NCI-H187 (cell line): ENCODE measurements at places on chromosomes 1 and 21.

DNA sequence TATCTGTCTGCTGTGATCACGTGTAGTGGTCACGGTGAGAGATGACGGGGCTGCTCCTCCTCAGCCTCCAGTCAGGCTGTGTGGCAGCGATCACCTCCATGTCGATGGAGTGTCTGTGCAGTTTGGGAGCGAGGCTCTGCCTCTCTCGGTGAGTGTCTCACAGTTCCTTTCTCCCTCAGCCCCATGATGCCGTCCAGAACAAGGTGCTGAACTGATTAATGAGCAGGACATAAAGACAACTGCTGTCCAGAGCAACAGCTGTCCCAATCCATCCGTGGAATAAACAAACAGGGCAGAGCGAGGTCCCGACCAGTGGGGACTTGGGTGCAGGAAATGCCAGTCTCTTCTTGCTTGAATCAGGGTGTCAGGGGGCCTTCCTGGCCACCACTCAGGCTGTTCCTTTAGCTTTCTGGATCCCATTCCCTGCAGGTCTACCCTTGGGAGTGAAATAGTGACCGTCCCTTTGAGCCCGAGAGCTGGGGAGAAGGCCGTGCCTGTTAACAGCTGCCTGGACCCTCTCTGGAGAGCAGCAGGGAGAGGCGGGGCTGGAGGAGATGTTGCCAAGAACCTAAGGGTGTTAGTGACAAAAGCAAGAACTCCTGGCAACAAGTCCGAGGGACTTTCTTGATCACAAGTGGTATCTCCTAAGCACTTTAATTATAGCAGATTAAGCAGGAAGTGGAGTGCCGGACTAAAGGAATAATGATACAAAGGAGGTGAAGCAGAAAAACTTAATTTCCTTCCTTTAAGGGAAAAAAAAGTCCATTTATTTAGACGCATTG is 443.9 kb downstream of the KIF26B start:
- no peak for DNase-seq

DNA sequence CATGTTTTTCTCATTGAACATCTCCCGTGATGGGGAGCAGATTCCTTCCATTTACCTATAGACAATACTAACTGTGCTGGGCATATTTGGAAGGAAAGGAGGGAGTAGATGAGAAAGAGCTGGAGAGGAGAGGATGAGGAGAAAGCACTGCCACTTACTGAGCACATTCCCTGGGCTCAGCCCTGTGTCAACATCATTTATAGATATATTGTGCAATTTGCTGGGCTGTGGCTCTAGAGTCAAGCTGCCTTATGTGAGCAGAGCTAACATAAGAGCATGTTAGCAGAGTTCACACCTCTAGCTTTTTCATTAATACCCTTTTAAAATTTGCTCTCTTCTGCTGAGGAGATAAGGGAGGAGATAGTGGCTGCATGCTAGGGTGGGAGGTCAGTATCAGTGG is 22.3 kb upstream of the CD53 start:
- DNase-seq: no peak

DNA sequence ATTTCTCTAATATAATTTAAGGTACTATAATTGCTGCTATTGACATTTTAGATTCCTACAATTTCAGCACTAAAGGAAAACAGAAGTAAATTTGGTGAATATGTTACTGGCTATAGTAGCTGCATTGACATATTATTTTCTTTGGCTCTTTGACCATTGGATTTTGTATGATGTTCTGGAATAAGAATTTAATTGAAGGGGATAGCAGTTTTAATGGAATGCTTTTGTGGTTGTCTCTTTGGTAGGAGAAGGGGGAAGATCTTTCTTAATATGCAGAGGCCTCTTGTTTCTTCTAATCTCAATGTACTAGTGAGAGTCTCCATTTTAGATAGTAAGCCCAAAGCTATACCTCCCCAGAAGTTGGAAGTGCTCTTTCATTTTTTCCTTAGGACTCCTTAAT is 6.9 kb downstream of the DTL start:
- no peak for DNase-seq

DNA sequence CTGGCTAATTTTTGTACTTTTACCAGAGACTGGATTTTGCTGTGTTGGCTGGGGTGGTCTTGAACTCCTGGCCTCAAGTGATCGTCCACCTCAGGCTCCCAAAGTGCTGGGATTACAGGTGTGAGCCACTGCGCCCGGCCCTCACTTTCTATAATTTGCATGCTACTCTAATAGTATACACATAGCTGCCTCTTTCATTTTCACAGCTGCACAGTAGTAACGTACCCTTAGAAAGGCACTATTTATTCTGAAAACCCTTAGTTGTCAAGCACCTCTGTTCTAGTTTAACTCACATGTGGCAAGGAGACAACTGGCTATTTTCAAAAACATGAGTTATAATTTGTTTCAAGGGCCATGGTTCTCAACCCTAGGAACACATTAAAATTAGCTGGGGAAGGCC is 17.2 kb downstream of the TPM3 start:
- DNase-seq: no peak

DNA sequence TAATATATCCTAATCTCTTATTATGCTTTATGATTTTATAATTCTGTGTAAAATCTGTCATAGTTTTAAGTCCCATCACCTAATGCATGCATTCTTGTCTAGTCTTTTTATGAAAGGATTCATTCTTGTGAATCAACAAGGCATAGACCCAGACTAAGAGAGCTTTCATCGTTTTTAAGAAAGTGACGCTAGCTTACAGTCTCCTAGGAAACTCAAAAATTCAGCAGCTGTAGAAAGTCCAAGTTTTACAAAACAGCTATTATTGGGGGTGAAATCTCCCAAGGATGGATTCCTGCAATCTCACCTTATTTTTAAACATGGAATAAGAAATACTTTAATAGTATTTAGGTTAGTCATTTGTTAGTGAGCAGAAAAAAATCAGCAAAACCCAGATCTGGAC is 104.7 kb downstream of the NCAM2 start:
- no peak for DNase-seq

DNA sequence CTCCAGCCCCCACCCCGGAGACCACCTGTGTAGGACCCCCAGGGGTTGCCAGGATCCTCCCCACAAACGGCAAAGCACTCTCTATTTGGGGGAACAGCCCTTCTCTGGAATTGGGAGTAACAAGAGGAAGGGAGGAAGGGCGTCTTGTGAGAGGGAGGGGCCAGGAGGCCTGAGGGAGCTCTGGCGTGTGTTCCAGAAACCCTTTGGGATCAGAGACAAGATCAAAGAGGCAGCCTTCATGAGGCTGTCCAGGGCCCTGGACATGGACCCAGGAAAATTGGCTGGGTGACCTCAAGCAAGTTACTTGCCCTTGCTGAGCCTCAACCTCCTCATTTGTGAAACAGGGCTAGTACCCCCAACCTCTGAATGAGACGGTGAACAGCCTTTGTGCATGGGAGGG is 18.1 kb upstream of the ECE1 start:
- no peak for DNase-seq

GRCh38 chr1:107897438-107898345 is 67.3 kb downstream of the VAV3 start:
- no peak for DNase-seq

- no peak for DNase-seq
Observed at GRCh38 chr1:184215274-184215925, 163.9 kb downstream of the TSEN15 start.

DNA sequence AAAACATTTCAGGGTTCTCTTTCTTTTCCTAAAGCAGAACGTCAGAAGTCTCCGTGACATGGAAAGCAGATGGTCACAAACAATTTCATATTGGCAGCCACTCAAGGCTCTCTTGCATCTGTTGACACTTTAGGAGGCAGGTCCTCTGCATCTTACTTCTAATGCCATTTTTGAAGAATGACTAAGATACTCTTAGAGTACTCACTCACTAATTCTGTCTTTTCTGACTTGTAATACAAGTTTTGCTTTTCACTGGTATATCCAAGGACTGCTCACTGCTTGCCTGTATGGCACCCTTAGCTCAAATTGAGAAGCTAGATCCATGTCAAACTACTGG is 68.3 kb downstream of the PRRX1 start:
- DNase-seq: no peak

DNA sequence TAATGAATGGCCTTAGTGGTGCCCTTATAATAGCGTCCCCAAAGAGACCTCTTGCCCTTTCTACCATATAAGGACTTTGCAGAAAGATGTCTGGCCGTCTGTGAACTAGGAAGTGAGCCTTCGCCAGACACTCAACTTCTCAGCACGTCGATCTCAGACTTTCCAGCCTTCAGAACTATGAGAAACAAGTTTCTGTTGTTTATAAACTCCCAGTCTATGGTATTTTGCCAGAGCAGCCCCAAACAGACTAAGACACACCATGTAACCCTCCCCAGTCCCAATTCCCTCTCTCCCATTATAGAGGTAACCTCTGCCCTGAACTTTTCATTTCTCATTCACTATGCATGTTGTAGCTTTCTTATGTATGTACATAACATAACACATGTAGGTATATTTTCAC is 55.7 kb downstream of the NID1 start:
- no peak for DNase-seq

GRCh38 chr1:1540090-1540817 is at the start of gene TMEM240:
TMEM240 (minus strand) TSS chr1:1540624; CDS start chr1:1540346, 278 bp downstream.
- DNase-seq: peak; percentile 21

DNA sequence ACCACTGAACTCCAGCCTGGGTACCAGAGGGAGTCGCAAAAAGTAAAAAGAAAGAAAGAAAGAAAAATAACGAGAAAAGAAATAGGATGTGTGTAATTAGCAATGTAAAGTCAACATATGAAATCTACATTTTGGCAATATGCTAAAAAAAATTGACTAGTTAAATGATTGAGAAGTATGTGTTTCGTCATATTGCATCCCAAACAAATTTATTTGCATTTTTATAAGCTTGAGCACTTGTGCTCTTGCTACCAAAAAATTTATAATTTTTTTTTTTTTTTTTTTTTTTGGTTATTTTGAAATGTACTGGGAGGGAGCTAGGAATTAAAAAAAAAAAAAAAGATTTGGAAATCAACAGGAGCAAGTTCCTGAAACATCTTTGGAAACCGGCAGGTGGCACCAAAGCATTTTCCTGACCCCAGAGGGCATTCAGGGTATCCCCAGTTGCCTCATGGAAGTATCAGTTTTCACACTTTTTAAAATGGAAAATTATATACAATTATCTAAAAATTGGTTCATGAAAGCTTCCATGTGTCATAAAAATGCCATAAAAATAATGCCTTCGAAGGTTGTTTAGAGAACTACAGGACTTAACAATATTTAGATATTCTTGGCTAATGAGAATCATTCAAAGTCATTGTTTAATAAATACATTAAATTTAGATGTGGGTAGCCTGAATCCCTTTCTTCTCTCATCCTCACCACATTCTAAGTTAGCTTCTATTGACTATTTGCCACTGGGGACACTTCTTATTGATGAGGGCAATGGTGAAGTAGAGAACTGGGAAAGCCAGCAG is 4.8 kb upstream of the HEATR1 start:
- no peak for DNase-seq

DNA sequence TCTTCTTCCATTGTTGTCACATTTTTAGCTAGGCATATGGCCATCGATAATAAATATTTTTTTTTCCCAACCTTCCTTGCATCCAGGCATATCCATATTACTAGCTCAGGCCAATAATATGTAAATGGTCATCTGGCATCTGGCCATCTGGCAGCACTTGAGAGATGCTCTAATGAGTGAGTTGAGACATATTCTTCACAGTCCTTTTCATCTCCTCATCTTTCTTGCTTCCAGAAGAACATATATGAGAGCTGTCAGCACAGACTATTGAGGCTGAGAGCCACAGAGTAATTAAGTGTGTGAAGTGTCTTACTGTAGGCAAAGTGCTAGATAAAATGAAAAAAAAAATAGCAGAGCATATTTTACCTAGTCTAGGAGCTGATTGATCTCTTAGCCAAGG is 628.4 kb upstream of the TMPRSS15 start:
- DNase-seq: no peak

- DNase-seq: no peak
Observed at GRCh38 chr21:15005391-15005790, 59.4 kb downstream of the NRIP1 start.

DNA sequence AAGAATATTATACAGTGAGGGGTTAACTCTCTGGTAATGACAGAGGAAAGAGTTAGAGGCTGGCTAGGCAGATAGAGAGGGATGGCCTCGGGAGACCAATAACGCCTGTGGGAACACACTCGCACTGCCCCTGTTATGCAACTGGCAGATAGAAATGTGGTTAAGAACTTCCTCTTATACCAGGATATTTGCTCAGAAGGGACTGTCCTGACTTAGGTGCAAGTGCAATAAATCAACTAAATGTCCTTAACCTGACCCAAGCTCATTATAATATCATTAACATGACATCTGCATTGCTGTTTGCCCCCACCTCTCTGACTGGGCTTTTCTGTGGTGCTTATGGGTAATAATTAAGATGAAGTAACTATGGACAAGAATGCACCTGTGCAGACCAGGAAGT is 1518.0 kb downstream of the NCAM2 start:
- no peak for DNase-seq

- no peak for DNase-seq
Observed at GRCh38 chr1:42173155-42173933, 8.8 kb upstream of the GUCA2A start.

DNA sequence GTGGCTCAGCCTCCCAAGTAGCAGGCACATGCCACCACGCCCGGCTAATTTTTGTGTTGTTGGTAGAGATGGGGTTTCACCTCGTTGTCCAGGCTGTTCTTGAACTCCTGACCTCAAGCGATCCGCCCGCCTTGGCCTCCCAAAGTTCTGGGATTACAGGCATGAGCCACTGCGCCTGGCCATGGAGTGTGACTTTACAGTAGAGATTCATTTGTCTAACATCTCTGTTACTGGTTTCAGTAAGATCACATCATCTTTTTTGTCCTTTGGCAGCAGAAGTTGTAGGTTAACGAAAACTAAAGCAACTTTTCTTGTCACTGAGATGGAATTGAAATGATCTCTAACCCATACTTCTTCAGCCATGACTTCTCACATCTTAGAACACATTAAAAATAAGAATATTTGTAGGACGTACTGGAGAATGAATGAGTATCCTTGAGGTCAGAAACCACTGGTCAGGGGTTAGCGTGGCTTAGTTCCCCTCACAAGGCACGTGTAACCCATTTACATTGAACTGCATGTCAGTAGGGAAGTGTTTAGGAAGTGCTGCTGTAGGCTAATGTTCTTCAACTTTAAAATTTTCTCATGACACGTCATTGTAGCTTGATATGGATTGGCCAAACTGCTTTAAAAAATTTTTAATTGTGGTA is 75.9 kb downstream of the CAMTA1 start:
- DNase-seq: no peak

DNA sequence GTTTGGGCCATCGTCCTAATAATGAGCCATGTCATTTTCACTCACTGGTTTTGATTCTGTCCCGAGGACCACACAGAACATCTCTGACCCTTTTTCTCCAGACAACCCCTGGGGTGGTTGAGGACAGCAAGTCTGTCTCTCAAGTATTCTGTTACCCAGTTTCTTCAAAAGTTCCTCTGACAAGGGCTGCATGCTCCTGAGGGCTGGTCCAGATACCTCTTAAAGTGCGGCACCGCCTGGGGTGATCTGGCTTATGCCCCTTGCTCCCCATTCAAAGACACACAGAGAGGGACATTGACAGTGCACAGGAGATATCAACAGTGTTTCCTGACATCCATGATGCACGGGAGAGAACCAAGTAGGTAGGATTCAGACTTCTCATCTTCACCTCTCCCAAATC is 132.9 kb upstream of the EDN2 start:
- DNase-seq: no peak
